ENCODE measurements at places on chromosomes 6 and 20.
A peak's percentile ranks its signal among the peaks of the same experiment; 100 is the strongest.

- DNase-seq, result no peak
These were observed 25.3 kb downstream of the RBCK1 start for GRCh38 chr20:433300-433975.

DNA sequence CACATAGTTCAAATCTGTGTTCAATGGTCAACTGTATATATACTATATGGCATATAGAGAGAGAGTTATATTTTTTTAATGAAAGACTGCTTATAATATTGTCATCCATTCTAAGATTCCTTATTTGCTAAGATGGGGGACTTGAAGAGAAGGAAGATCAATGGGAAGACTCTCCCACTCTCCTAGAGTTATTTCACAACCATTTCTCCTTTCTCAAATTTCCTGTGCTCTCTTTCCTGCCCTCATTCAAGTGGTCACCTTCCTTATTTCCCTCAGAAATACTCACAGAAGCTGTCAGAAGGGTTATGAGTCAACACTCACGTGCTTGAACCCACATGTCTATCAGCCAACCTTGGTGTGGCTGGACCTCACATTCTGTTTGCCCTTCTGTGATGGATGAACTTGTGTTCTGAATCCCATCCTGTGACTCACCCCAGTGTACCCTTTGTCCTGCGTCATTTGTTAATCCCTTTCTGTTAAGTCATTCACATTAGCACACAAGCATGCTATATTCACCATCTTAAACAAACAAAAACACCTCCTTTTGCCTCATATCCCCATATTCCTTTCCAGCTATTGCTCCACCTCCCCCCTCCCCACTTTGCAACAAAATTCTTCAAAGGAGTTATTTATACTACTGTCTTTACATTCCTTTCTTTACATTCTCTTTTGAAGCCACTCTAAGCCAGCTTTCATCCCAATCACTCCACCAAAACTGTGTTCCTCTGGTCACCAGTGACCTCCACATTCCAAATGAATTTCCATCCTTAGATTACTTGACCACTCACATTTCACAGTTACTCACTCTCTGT lies 279.3 kb upstream of the TCF21 start:
- no peak for DNase-seq

GRCh38 chr6:147135211-147135681 lies 69.0 kb upstream of the STXBP5 start:
- no peak for DNase-seq

DNA sequence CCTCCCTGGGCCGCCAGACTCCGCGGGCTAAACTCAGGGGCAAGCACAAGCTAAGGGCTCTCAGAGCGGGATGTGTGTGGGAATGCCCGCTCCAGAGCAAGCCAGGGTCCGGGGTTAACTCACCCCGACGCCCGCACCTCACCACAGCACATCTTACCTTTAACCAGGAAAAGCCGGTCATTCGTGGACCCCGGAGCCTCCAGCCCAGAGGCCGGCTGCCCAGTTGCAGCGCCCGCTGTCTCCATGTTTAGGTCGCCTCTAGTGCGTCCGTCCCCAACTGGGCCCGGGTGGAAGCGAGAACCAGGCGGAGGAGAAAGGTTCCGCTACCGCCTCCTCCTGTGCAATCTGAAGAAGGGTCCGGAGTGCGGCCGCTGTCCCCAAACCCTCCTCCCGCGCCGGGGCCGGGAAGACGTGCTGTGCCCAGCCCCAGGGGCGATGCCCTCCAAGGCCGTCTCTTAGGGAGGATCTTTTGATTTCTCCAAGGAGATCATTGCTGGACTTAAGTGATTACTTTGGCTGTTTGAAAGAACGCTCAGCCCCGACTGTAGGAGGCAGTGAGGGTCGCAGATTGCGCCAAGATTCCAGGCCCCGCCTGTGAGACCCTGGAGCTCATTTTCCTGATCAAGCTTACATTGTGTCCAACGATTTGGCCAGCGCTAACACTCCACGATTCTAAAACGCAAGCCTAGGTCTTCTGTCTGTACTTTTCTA lies at the start of gene TMEM242:
Gene TMEM242, minus strand, starts transcription at position 265 of the 711 bp plus-strand sequence. Its CDS starts 20 bp downstream, at position 245.
- DNase-seq, result peak; percentile 92

DNA sequence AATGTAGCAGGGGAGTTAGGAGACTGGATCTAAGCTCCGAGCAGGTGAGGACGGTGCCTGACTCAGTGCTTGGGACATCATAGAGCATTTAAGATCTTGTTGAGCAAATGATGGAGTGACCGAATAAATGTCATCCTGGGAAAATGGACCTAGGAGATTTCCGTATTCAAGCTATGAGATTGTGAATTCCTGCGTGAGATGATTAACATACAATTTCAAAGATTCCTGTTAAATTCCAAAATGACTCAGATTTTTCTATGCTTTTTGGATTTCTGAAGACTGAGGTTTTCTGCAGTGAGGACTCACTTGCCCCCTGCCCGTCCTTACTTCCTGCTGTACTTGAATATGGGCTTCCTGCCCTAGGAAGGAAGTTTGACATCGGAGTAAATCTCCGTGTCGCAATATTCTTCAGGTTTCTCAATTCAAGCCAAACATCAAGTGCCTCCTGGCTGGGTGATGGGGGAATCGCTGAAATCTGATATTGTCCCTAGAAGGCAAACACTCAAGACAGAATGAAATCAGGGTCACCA lies 5.2 kb downstream of the SYTL3 start:
- no peak for DNase-seq

Data from H7 (cell line).